ENCODE measurements at places on chromosomes 5 and 9.

- DNase-seq, result no peak
These were observed 87.3 kb upstream of the GNAQ start for GRCh38 chr9:78118742-78119473.

DNA sequence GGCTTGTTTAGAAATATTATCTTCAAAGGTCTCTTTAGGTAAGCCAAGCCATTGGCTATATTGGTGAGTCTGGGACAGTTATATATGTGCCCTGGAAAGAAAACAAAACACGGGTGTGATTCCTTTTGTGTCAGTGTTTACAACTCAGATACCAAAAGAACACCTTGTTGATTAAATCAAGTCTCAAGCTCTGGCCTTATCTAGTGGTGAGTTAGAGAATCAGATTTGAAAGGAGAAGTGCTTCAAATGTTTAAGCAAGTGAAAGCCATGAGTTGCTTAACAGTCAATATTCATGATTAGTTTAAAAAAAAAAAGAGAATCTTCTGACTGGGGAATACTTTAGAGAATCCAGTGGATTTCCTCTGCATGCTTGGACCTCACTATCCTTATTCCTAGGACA, 68.3 kb downstream of the IQGAP2 start:
- no peak for DNase-seq

DNA sequence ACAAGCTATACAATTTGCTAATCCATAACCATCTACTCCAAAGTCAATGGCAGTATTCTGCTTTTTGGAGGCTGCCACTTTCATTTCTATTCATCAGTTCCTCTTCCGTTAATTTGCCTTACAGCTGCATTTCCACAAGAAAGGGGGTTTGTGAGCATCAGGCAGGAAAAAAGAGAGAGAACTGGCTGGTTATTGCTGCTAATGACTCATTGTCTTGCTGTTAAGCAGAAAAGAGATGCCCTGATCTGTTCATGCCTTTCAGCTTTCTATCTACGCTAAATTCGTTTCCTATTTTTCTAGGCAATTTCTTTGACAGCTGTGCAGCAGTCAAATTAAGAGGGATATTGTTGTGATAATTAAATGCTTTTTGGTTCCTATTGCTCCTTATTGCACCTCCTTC, 65.9 kb upstream of the GNAQ start:
- no peak for DNase-seq

DNA sequence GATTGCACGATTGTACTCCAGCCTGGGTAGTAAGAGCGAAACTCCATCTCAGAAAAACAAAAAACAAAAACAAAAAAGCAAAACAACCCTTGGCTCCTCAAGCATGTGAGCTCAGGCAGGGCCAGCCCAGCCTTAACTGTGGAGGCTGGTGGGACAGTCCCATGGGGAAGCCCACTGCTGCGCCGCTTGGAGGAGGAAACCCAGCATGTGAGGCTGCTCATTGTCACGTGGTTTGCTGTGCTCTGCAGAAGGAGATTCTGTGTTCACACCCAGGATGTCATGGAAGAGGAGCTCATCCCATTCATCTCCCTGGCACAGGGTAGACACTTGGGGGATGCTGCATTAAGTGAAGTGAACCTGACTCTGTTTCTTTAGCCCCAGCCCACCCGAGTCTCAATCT, 4.0 kb downstream of the ZBED3 start:
- DNase-seq, result no peak

DNA sequence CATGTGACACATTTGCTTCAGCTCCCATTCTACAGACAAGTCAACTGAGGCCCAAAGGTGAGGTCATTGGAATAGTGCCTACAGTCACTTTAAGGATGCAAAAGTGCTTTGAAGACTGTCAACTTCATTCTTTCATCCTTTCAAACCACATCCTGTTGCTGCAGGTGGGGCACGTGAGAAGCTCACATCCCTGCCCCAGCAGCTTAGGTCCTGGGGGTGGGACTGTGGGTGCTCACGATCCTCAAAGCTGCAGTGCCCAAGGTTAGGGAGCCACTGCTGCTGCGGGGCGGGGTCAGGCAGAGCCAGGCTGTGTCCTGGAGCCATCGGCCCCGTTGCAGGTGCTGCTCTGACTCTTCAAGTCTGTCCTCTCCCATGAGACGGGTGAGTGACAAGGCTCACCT, 57.9 kb upstream of the IER5L start:
- no peak for DNase-seq
